NCI-H1417 treated with DMSO at 0.1 percent for 48 hours (cell line): ENCODE measurements at places on chromosomes 5 and 9.

DNA sequence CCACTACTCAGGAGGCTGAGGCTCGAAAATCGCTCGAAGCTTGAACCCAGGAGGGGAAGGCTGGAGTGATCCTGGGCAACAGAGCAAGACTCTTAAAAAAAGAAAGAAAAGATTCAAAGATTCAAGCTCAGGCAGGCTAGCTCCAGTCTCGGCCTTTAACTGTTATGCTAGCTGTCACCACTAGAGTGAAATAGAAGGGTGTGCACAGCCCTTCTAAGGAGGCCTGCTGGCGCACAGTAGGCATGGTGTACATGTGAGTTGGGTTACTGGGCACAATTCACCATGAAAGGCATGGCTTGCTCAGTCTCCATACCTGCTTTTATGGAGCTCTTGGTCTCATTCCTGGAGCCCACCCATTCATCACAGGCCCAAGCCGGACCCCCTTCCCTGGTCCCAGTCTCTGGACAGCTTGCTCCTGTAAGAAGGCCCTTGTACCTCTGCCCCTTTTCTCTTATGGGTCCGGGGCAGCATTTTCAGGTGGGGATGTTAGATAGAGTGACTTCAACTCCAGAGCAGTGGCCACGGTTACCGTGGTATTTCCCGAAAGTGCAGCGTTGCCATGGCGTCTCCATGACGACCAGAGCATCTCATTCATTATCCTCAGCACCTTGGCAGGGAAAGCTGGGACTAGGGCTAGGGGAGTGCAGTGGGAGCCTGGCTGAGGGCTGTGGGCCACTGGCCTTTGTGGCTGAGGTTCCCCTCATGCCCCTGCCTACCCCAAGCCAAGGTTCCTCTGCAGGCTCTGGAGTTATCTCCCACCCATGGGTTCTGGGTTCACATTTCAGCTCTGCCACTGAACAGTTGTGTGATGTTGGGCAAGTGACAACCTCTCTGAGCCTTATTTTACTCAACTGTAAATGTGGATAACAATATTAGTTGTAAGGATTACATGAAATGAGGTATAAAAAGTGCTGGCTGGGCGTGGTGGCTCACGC is 5.7 kb downstream of the NDST1 start:
- DNase-seq: no peak

DNA sequence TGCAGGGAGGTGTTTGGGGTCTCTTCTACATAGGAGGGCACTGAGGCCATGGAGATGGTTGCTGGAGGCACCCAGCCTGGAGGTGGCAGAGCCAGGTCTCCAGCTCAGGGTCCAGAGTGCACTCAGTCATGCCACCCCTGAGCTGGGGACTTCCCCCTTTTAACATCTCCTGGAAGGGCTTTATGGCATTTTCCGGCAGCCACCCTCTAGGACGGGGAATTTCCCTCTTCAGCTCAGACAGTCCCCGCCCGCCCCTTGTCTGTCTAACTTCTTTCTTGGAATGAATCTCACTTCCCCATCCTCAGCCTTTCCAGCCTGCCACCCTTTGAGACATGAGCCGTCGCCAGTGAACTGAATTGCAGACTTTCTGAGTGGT is 49.9 kb downstream of the COL15A1 start:
- no peak for DNase-seq

DNA sequence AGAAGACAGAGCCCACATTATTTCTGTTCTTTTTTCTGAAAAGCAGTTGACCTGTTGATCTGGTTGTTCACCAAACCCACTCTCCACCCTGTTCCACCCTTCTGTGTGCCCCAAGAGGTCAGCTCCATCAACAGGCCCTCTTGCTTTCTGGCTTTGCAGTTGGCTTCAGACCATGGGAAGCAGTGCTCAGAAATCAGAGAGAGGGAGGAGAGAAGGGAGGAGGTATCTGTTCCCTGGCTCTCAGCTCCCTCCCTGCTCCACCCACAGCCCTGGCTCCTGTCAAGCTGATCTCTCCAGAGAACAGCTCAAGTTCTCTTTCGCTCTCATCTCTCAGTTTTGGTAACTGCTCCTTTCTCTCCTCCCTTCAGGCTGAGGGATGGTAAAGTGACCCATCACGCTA is 144.2 kb upstream of the RAI14 start:
- no peak for DNase-seq

GRCh38 chr9:109852556-109852955 is 72.6 kb downstream of the PALM2AKAP2 start:
- no peak for DNase-seq

DNA sequence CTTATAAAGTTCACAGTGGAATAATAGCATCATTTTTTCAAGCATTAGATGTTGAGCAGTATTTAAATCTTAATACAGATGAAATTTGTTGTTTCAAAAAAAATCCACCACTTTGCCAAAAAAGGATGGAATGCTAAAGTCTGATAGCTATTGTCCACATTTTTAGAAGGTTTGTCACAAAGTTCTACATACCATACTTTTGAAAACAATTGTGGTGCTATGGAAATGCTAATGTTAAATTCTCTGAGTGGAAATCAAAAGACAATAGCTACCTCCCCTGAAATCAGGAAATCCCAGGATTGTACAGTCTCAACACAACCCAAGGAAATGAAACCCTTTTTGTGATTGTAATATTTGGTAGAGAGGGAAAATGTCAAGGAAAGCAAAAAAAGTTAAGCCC is 19.3 kb upstream of the GRAMD2B start:
- no peak for DNase-seq

GRCh38 chr5:95220381-95220780 is 64.5 kb downstream of the MCTP1 start:
- no peak for DNase-seq

DNA sequence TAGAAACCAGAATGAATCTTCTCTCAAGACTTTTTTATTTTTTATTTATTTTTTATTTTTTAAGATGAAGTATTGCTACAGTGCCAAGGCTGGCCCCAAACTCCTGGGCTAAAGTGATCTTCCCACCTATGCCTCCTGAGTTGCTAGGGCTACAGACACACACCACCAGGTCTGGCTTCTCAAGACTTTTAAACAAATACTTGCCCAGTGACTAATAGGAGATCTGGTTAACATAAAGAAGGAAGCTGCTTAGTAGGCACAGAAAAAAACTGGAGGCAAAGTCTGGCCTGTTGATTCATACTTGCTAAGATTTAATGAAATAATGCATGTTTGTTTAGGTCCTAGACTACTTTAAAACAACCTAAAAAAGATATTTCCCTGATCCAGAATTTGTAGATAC is 43.8 kb downstream of the SLC38A9 start:
- DNase-seq: no peak
